T-helper 17 cell (primary cell): ENCODE measurements at places on chromosomes 4 and X. TPM values are rescaled to one million over a fixed set of nuclear protein-coding genes. Genes with fewer than 3 reads are reported as not detected.

DNA sequence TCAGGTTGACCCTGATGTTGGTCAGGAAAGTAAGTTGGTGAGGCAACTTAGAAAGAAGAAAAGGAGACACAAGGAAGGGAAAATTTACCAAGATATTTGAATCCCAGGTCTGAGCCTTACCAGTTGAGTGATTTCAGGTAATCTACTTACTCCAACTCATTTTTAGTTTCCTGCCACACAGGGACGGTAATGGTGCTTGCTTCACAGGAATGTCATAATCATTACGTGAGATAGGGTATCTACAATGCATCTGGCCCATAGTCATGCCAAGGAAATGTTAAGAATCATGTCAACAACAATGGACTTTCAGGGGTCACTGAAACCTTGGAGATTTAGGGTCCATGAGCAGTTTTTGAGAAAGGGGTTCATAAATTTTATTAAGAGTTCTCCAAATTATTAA is 195.4 kb upstream of the HHIP start:
- DNase-seq = no peak
- no peak overlapping the region for H3K27ac ChIP-seq
- H3K4me3 ChIP-seq = no peak overlapping the region
- H3K4me1 ChIP-seq = no peaks in the 10 kb centered on the region
- H3K27me3 ChIP-seq = no peaks in the 10 kb centered on the region

DNA sequence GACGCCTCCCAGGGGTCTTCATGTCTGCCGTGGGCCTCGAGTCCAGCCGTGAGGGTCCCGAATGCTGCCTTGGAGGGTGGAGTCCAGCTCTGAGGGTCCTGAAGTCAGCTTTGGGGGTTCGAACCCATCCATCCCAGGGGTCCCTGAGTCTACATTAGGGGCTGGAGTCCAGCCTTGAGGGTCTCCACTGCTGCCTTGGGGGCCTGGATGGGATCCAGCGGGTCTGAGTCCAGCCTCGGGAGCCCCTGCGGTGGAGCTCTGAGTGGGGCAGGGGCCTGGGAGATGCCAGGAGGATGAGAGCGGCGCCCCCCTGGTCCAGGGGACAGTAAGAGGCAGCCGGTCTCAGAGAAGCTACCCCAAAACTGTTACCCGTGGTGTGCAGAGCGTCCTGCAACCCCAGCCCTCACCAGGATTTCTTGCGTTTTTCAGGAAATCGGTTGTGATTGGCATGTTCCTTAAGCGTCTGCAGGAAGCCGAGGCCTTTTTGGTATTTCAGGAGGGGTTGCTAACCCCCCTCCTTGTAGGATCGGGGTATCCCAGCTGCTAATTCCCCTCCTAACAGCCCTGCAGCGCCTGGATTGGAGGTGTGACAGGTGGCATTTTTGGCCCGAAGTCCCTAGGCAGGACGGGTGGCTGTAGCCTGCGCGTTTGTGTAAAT is 1.7 kb upstream of the GTPBP6 start:
- H3K4me1 ChIP-seq = peaks cover 27% of the 10 kb centered on the region
- peak overlapping the region; percentile 86 for H3K4me3 ChIP-seq
- H3K27ac ChIP-seq = peak overlapping the region; percentile 94
- no peak for DNase-seq
- H3K36me3 ChIP-seq = no peaks in the 10 kb centered on the region

DNA sequence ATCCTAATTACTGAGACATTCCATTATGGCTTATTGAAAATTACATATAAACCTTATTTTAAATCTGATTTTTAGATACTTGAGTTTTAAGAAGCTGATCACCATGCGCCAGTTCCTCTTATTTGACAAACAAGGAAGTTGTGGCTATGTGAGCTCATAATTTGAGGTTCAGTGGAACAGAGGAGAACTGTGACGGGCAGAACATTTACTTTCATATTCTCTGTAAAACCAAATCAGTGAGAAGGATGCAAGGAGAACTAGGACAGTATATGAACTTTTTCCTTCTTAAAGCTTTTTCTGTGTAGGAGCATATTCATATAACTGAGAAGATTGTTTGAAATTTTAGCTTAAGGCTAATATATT is 25.3 kb downstream of the STIM2 start:
- H3K27me3 ChIP-seq = no peaks in the 10 kb centered on the region
- peaks cover 3% of the 10 kb centered on the region for H3K36me3 ChIP-seq
- H3K27ac ChIP-seq = peak overlapping the region; percentile 100

DNA sequence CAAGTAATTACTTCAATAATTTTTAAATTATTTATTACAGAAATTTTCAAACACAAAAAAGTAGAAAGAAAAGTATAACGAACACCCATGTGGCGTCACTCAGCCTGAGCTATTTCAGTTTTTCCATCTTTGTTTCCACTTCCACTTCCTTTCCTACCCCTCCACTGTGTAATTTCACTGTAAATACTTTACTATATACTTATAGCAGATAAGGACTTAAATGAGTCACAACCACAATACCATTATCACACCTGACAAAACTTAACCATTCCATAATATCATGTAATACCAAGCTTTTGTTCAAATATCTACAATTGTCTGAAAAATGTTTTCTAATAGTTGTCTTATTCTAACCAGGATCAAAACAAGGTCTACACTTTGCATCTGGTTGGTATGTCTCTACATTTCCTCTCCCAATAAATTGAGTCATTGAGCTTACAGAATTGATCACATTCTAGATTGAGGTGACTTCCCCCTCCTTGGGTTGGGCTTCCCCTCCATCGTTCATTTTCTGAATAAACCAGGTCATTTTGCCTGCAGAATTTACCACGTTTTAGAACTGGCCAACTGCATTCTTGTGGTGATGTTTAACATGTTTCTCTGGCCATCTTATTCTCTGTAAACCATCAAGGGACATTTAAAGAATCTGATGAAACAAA is 48.7 kb downstream of the ATP10D start:
- H3K4me1 ChIP-seq = peaks cover 32% of the 10 kb centered on the region
- DNase-seq = no peak
- no peak overlapping the region for H3K27ac ChIP-seq
- no peaks in the 10 kb centered on the region for H3K36me3 ChIP-seq
- H3K27me3 ChIP-seq = no peaks in the 10 kb centered on the region
- peak overlapping the region; percentile 43 for H3K4me3 ChIP-seq

GRCh38 chr4:176238157-176238610 is 30.8 kb downstream of the ASB5 start:
- DNase-seq = no peak
- H3K4me1 ChIP-seq = no peaks in the 10 kb centered on the region
- peaks cover 3% of the 10 kb centered on the region for H3K36me3 ChIP-seq
- peaks cover 41% of the 10 kb centered on the region for H3K27me3 ChIP-seq
- no peak overlapping the region for H3K4me3 ChIP-seq

DNA sequence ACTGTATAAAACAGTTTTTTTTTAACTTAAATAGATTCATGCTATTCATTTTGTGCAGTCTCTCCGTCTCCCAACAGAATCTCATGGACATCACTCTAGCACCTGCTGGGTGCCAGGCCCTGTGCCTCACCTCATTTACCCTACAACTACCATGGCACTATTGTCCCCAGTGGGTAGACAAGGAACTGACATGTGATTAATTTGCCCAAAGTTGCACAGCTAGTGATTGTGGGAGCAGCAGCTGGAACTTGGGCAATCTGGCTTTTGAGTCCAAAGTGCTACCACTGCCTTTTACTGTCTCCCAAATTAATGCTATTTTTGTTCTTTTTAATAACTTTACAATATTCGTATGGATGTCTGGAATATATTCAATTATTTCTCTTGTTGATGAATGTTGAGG is 11.2 kb upstream of the PGRMC2 start:
- H3K36me3 ChIP-seq = peaks cover 6% of the 10 kb centered on the region
- H3K4me1 ChIP-seq = peaks cover 2% of the 10 kb centered on the region
- H3K4me3 ChIP-seq = no peak overlapping the region
- DNase-seq = no peak
- H3K27ac ChIP-seq = no peak overlapping the region

- H3K36me3 ChIP-seq = peaks cover 2% of the 10 kb centered on the region
- H3K4me3 ChIP-seq = no peak overlapping the region
- H3K27me3 ChIP-seq = peaks cover 14% of the 10 kb centered on the region
- H3K4me1 ChIP-seq = no peaks in the 10 kb centered on the region
Measured at GRCh38 chr4:110532901-110533589, 57.1 kb downstream of the ENPEP start.

DNA sequence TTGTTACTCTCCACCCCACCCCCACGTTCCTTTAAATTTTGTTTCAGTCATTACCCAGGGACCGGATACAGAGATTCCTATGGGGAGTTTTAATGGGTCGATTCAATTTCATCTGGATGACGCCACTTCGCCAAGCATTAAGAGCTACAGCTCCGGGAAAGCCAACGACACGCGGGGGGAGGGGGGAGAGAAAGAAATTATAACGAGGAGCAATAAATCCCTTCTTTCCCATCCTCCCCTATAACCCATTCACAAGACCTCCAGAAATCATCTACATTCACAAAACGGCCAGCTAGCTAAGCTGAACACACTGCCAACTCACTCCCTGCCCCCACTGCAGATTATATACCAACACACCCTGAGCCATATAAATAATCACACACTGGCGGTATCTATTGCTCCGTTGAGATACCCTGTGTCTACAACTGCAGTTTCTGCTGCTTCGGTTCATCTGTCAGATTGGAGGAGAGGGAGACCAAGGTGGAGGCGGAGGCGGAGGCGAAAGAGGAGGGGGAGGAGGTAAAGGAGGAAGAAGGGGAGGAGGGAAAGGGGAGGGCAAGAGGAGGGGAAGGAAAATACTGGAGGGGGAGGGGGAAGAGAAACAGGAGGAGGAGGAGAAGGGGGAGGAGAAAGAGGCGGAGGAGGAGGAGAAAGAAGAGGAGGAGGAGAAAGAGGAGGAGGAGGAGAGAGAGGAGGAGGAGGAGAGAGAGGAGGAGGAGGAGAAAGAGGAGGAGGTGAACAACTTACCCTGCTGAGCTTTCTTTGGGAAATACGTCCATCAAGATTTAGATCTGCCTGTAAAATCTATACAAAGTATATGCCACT is 113.9 kb upstream of the VAMP7 start:
- H3K27ac ChIP-seq = no peak overlapping the region
- H3K4me1 ChIP-seq = peaks cover 3% of the 10 kb centered on the region
- H3K4me3 ChIP-seq = peak overlapping the region; percentile 87
- H3K36me3 ChIP-seq = no peaks in the 10 kb centered on the region
- no peaks in the 10 kb centered on the region for H3K27me3 ChIP-seq
- peak; percentile 4 for DNase-seq

- H3K4me1 ChIP-seq = peaks cover 18% of the 10 kb centered on the region
- no peaks in the 10 kb centered on the region for H3K27me3 ChIP-seq
- H3K27ac ChIP-seq = no peak overlapping the region
- no peaks in the 10 kb centered on the region for H3K36me3 ChIP-seq
- no peak overlapping the region for H3K4me3 ChIP-seq
Measured at GRCh38 chrX:63747331-63747730, 37.7 kb downstream of the ARHGEF9 start.

DNA sequence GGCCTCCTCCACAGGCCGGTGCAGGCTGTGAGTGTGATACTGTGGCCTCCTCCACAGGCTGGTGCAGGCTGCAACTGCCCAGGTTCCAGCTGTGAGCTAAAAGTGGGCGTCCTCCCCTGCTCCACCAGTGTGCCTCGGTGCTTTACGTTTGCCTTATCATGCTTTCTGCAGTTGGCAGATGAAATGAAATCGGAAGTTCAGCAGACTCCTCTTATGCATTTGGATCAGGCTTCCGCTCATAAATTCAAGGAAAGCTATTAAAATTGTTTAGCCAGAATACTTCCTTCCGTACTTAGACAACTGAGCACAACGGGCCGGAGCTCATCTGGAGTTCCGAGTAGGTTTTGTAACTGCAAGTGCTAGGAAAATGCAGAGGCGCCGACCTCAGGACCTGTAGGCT is 12.0 kb downstream of the CYP4V2 start:
- H3K27me3 ChIP-seq = no peaks in the 10 kb centered on the region
- H3K36me3 ChIP-seq = no peaks in the 10 kb centered on the region
- no peak overlapping the region for H3K4me3 ChIP-seq
- peaks cover 16% of the 10 kb centered on the region for H3K4me1 ChIP-seq

- H3K4me1 ChIP-seq = peaks cover 4% of the 10 kb centered on the region
- H3K27ac ChIP-seq = no peak overlapping the region
- DNase-seq = no peak
- no peaks in the 10 kb centered on the region for H3K27me3 ChIP-seq
Measured at GRCh38 chr4:148079961-148080360, 348.1 kb downstream of the ARHGAP10 start.

DNA sequence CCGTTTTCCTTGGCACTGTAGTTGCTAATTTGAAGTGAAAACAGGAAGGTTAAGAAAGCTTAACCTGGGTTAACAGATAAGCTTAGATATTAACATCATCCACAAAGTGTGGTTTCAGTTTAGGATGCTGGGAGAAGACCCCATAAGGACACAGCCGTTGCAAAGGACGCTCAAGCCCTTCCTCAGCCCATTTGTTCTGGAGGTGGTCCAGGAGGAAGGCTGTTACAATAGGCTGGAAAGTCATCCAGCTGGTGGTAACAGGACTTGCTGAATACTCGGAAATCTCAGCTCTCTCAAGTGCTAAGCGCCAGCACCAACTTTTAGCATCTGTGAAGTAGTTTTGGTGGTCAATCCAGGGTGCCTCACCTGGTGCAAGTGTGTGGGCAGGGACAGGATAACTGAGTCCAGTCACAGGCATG is 14.2 kb downstream of the CHST7 start:
- H3K27ac ChIP-seq = peak overlapping the region; percentile 71
- H3K27me3 ChIP-seq = no peaks in the 10 kb centered on the region
- peaks cover 13% of the 10 kb centered on the region for H3K4me1 ChIP-seq
- no peak for DNase-seq
- peak overlapping the region; percentile 73 for H3K4me3 ChIP-seq

- peaks cover 2% of the 10 kb centered on the region for H3K36me3 ChIP-seq
- H3K27me3 ChIP-seq = no peaks in the 10 kb centered on the region
- peak; percentile 37 for DNase-seq
- H3K4me3 ChIP-seq = peak overlapping the region; percentile 86
- peak overlapping the region; percentile 93 for H3K27ac ChIP-seq
- peaks cover 34% of the 10 kb centered on the region for H3K4me1 ChIP-seq
Measured at GRCh38 chr4:140094438-140095420, 59.3 kb downstream of the MAML3 start.

DNA sequence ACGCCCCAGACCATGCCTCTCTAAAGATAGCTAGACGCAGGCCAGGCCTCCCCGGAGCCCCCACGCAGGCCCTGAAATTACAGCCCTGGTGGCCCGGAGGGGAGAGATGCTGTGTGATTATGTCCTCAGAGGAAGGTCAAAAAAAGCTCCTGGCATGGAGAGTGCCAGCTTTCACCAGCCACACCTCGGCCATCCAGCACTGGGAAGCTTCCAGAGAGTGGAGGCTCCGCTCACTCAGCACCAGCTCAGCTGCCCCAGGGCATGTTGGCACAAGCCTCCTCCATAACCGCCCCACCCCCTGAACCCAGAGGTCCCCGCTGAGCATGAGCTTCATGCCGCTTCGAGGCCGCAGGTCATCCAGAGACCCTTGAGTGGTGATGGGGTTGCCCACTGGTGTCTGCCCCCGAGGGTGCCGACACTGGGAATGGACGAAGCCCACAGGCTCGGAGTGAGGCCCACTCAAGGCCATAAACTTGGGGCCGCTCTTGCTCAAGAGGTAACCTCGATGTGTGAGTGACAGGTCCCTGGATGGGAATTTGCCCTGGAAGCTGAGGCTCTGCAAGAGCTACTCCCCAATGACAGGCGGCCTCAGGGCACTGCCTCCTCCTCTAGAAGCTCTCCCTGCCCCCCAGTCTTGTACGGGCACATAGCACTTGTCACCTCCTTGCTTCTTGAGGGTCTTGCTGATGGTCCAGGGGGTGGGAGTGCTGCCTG is 4.4 kb upstream of the BGN start:
- no peaks in the 10 kb centered on the region for H3K4me1 ChIP-seq
- H3K36me3 ChIP-seq = no peaks in the 10 kb centered on the region
- H3K4me3 ChIP-seq = no peak overlapping the region

P2RY8 gene
- total RNA-seq = 131 TPM

FAM53A gene
- total RNA-seq = 3.1 TPM

TGIF2LX gene
- not detected for total RNA-seq

UBQLN2 gene
- total RNA-seq = 39.6 TPM

PYURF gene
- 39.7 TPM for total RNA-seq

GJB1 gene
- not detected for total RNA-seq

NHSL2 gene
- 20.3 TPM for total RNA-seq

N4BP2 gene
- 16.6 TPM for total RNA-seq

TMEM150C gene
- total RNA-seq = 0.15 TPM

PFKFB1 gene
- total RNA-seq = 0.42 TPM
